Activated CD4-positive, alpha-beta T cell treated with anti-CD3 and anti-CD28 coated beads, Interleukin-2, Interleukin-4, amounts not matched to agents 100 ng/mL and 50 ng/mL, durations not matched to agents 16 hours and 8 hours (primary cell): ENCODE measurements at places on chromosomes 5 and 9.
A peak's percentile ranks its signal among the peaks of the same experiment; 100 is the strongest.

- DNase-seq: no peak
These were observed 71.2 kb downstream of the LURAP1L start for GRCh38 chr9:12846035-12846434.

- DNase-seq: no peak
These were observed 607.2 kb downstream of the EFNA5 start for GRCh38 chr5:107063511-107063910.

GRCh38 chr9:133823189-133824105 lies 85.3 kb upstream of the SARDH start:
- no peak for DNase-seq

GRCh38 chr9:91075279-91075678 lies 273.7 kb downstream of the SYK start:
- no peak for DNase-seq

GRCh38 chr5:180611140-180611850 lies 20.0 kb upstream of the SCGB3A1 start:
- no peak for DNase-seq

- peak; percentile 25 for DNase-seq
These were observed 56.8 kb downstream of the FGF10 start for GRCh38 chr5:44332285-44332971.

DNA sequence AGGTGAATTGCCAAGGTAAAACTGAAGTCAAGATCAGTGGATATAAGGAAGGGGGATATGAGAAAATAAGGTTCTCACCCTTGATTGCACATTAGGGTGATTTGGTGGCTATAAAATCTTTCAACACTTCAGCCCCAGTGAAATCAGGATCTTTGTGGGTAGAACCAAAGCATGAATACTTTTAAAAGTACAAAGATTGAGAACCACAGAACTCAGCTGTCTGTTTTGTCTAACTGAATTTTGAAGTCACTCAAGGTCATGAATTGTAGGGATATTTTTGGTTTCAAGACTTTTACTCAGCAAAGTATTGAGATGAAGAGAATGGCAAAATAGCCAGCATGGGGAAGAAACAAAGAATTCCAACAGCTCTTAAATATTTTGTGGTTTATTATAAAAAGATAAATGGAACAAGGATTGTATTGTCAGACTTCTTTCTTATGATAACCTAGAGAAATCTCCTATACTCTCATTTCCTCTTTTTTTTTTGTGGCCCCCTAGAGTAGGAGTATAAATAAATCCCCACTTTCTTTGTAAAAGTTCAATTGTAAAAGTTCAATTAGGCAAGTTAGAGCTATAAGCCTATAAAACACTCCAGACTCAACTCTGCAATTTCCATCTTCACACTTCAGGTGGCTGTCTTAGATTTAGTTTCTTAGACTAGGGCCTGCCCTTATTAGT lies 272.9 kb downstream of the PDE4D start:
- DNase-seq: no peak

- DNase-seq: no peak
These were observed 38.4 kb upstream of the GRHPR start for GRCh38 chr9:37383876-37384746.

DNA sequence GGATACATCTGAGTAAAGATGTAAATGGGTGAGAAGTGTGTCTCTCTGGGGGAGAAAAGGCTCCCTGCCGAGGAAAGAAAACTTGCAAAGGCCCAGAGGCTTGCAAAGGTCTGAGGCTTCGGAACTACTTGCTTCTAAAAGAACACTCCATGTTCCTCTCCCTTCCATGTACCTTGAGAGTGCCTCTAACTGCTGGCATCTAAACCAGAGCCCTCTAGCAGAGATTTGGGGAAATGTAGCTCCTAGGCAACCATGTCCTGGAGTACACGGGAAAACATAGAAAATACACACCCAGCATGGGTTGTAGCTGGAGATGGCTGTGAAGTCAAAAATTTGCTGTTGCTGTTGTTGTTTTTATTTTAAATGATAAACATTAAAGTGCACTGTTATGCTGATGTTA lies 151.6 kb downstream of the SYK start:
- DNase-seq: no peak

- no peak for DNase-seq
These were observed 228.4 kb upstream of the TBCA start for GRCh38 chr5:78004559-78004958.

DNA sequence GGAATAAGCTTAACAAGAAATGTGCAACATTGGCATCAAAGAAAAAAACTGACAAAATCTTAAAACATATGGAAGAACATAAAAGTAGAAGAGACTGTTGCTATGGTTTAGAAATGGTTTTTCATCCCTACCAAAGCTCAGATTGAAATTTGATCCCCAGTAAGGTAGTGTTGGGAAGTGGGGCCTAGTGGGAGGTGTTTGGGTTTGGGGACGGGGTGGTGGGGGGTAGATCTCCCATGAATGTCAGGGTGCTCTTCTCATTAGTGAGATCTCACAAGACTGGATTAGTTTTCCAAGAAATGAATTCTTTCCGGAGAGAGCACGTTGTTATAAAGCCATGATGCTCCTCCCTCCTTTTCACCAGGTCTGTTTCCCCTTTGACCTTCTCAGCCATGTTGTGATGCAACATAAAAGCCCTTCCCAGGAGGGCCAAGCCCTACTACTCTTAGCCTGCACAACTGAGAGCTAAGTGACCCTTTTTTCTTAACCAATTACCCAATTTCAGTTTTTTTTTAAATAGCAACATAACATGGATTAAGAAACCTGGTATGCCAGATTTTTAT lies 10.6 kb downstream of the TMEM167A start:
- no peak for DNase-seq

DNA sequence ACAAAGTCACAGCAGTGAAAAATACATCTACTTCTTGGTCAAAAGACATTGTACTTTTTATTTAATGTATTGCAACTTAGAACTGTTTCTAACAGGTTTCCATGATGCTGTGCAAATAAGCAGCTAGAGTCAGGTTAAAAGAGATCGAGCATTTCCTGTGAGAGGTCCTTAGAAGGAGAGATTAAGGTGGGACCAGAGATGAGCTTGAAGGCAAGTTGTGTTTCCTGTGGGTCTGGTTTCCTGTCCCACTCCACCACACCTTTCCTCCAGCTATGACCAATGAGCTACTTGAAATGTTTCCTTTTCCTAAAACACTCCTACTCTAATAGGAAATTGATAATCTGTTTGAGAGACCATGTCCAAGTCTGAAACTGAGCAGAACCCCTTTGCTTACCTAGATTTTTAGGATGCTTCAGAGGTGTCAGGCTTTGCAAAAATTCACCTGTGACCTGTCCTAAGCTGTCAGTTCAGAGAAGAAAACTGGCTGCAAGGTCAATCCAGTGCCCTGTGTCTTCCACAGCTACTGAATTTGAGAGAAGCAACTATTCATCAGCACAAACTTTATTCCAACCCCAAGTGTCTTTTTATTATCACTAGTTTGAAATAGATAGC lies 13.1 kb upstream of the RLN1 start:
- peak; percentile 28 for DNase-seq

DNA sequence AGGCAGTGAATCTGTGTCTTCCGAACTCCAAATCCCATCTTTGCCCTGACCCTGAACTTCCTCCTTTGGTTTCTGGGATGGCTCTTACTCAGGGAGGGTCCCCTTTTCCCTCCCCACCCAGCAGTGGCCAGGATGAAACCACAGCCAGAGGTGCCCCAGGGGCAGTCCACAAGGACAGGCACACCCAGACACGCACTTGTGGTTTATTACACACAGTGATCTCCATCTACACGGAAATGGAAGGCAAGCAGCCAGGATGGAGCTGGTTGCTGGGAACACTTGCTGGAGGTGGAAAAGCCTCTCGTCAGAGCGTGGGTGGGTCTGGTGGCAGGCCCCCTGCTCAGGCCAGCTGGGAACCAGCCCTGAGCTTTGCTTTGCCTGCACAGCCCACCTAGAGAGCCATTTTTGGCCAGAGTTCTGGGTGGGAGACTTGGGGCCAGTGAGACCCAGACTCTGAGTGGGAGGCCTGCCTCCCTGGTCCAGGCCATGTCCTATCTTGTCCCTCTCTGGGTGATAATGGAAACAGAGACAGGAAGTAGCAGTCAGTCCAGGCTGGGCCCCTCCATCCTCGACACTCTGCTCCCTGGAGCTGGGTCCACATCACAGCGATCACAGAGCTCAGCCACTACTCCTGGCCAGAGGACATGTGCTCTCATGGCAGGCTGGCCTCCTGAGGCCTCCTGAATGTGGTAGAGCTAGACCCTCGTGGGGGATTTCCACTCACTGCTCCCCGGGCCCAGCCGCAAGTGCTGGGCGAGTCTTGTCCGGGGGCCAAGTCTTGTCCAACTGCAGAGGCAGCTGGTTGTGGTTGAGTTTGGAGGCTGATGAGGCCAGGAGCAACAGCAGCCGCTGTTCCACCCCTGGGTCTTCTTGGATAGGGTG lies 5.1 kb upstream of the PHYKPL start:
- DNase-seq: no peak

DNA sequence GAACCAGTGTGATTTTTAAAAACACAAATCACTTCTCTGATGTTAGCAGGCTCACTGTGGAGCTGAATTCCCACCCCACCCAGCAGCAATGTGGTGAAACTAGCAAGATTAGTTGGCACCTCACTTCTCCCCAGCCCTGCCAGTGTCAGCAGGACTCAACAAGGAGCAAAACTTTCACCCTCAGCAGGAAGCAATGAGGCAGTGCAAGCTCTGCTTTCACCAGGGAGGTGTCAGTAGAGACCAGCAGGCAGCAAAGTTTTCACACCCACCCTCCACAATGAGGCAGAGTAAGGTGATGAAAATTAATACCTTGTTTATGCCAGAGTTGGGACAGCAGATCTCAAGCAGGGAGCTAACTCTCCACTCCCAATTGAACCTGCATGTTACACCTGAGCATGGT lies 565.0 kb downstream of the CETN3 start:
- no peak for DNase-seq

GRCh38 chr5:133707629-133708028 lies 95.3 kb upstream of the FSTL4 start:
- no peak for DNase-seq

DNA sequence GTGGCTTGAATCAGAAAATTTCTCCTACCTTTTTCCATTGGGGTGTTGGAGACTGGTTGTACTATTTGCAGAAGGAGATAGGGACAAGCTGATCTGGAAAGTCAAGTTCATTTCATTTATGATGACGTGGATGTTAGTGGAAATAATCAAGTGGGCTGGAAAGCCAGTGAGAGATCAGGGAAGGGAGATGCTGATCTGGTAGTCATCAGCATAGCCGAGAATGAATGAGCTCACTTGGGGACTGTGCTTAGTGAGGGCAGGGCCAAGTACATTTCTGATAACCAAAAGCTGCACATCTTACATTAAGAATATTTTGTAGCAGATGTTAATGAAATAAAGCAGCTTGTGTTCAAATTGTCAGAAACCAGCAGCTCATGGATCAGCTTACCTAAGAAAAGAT lies 12.1 kb downstream of the MAN2A1 start:
- DNase-seq: no peak

DNA sequence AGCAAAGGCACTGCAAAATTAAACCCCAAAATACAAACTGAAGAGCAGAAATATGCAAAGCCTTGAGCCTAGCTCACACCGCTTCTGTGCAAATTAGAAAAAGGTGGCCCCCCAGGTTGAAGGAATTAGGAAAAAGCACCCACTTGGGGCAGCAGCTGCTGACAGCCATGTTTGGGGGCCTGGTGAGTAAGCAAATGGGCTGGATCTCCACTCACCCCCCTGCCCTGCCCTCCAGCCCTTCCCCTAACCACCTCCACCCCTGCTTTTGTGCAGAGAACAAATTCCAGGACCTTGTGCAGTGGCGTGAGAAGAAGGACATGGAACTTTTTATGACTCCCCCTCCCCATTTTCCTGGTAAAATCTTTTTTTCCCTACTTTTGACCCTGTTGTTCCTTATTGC lies 92.0 kb upstream of the DNAH5 start:
- no peak for DNase-seq

- no peak for DNase-seq
These were observed 14.1 kb downstream of the KCNT1 start for GRCh38 chr9:135716045-135716444.

DNA sequence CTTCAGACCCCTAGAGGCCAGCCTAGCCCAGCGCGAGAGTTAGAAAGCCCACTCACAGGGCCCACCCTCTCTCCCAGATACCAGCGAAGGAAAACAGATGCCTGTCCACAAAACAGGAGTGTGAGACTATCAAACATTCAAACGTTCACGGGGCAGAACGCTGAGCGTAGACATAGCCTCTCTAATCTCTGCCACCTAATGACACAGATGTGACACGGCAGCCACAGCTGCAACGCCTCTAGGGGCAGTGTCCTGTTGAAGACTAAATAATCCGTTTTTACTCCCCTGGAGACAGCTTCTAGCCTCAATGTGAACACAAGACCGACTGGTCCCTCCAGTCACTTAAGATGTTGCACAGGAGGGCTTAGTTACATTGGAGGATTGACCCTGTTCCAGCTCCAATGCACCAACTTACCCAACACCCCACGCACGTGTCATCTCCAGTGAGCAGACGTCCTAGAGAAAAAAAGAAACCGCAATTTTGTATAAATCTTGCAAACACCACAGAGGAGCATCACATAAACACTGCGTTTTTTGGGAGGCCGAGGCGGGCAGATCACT lies 14.3 kb downstream of the DIPK1B start:
- DNase-seq: peak; percentile 53

- DNase-seq: no peak
These were observed 160.8 kb downstream of the DNAH5 start for GRCh38 chr5:13783726-13784125.

- no peak for DNase-seq
These were observed 3.5 kb upstream of the RNF145 start for GRCh38 chr5:159212657-159213462.
